ENCODE measurements at places on chromosomes 6 and 20. TPM values are rescaled to one million over a fixed set of nuclear protein-coding genes. Genes with fewer than 3 reads are reported as not detected.

EDN3 gene
- not detected for total RNA-seq

AAR2 gene
- total RNA-seq = 36.0 TPM

NEDD9 gene
- 21.1 TPM for total RNA-seq

EPPIN gene
- not detected for total RNA-seq

KHDC1L gene
- total RNA-seq = not detected

TRPC4AP gene
- total RNA-seq = 78.5 TPM

CCM2L gene
- 0.13 TPM for total RNA-seq

NKX2-4 gene
- total RNA-seq = not detected

GMEB2 gene
- 14.0 TPM for total RNA-seq

TCP11 gene
- total RNA-seq = not detected

TBX18 gene
- 7.0 TPM for total RNA-seq

POM121L2 gene
- total RNA-seq = not detected

TAAR9 gene
- total RNA-seq = not detected

RSPH4A gene
- total RNA-seq = 0.40 TPM

SLC25A27 gene
- 7.9 TPM for total RNA-seq

HLA-DQB2 gene
- not detected for total RNA-seq

NTSR1 gene
- total RNA-seq = not detected

PI3 gene
- total RNA-seq = not detected

SLPI gene
- total RNA-seq = 4.9 TPM

SLC4A11 gene
- total RNA-seq = 0.72 TPM

MUC22 gene
- not detected for total RNA-seq

KIF13A gene
- 13.0 TPM for total RNA-seq

EYS gene
- total RNA-seq = not detected

C20orf144 gene
- 0.08 TPM for total RNA-seq

UBE3D gene
- 8.6 TPM for total RNA-seq

OR10C1 gene
- total RNA-seq = not detected

ZNF391 gene
- total RNA-seq = 3.3 TPM

SASH1 gene
- 17.0 TPM for total RNA-seq

PRRT1 gene
- total RNA-seq = 0.78 TPM

Measured in epithelial cell of alveolus of lung (primary cell).